Nephron progenitor cell (in vitro differentiated cells): ENCODE measurements at places on chromosomes 3 and 15.
A peak's percentile ranks its signal among the peaks of the same experiment; 100 is the strongest.

DNA sequence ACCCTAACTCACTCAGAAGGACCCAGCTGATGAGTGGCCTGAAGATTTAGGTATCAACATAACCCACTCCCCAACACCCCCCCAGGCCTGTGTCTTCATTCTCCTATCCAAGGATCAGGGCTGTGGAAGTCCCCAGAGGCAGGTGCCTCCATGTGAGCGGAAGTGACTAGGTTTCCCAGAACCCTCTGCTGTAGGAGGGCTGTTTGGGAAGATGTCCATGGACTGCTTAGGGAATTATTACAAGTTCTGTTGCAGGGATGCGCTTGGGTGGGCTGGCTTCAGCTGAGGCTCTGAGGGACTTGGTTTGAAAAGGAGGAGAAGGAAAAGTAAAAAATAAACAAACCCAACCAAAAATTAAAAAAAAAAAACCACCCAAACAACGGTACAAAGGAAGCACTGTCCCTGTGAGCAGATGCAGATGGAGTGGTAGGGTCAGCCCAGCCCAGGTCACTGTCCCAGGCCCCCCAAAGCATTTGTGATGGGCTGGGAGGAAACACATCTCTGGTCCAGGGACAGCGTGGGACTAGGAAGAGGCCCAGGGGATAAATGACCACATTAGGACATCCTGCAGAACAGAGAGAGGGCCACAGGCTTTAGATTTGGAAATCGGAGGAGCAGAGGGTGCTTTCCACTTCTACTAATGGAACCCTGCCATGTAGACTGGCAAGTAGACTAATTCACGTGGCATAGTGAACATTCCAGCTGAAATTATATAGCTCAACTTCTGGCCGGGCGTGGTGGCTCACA is 12.2 kb upstream of the APOD start:
- no peak for DNase-seq

DNA sequence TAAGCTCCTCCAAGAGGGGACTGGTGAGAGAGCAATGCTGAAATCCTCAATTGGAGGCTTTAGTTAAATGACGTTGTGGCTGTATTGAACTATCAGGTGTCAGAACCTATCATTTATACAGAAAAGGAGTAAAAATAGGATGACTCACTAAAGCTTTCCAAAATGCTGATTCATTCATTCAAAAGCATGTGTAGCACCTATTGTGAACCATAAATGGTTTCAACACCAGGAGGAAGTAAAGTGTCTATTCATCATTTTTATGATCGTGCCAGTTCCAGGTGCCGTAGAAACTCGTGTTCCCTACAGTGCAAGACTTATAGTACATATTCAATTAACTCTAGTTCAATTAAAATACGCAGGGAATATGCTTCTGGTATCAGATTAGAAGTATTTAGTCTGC is 66.5 kb upstream of the ARRDC4 start:
- DNase-seq = no peak

- no peak for DNase-seq
Observed at GRCh38 chr3:186003610-186004009, 65.8 kb upstream of the TRA2B start.

DNA sequence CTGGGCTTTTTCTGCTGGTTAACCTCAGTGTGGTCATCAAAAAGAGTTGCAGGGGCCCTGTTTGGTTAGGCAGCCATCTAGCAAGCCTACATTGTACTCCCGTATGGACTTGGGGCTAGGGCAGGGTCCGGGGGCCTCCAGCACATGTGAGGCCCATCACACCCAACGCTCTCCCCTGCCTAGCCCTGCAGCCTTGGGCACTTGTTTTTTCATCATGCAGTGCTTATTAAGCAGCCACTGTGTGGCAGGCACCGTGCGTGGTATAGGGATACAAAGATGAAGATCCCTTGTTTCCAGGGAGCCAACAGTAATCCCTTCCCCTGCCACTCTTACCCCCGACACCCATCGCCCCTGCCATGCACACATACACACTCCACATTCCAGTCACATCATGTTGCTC is 14.2 kb downstream of the MRAS start:
- DNase-seq = no peak

GRCh38 chr3:71528816-71529215 is 54.7 kb downstream of the FOXP1 start:
- DNase-seq = no peak

- no peak for DNase-seq
Observed at GRCh38 chr3:142046320-142047020, 102.9 kb downstream of the TFDP2 start.

- DNase-seq = no peak
Observed at GRCh38 chr3:18349197-18349798, 75.8 kb downstream of the SATB1 start.

DNA sequence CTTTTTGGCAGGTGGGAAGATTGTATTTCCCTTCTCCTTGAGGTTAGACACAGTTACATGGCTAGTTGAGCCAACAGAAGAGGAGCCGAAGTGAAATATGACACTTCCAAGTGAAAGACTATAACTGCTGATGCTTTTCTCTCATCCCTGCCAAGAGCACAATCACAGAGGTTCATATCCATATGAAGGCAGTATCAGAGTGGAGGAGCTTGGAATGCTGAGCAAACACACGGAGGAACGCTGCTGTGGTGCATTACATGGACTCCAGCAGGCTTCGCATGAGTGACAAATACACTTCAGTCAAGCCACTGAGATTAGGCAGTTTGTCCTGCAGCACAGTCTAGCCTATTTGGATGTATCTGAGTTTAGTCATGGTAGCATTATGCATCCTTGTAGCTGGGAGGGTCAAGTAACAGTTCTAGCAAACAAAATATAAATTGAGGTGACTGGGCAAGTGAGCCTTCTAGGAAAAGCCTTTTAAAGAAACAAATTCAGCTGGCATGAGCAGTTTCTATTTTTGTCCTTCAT is 5.4 kb downstream of the IQCF6 start:
- no peak for DNase-seq

- peak; percentile 55 for DNase-seq
Observed at GRCh38 chr15:41417418-41418195, 712 bp downstream of the RTF1 start.

DNA sequence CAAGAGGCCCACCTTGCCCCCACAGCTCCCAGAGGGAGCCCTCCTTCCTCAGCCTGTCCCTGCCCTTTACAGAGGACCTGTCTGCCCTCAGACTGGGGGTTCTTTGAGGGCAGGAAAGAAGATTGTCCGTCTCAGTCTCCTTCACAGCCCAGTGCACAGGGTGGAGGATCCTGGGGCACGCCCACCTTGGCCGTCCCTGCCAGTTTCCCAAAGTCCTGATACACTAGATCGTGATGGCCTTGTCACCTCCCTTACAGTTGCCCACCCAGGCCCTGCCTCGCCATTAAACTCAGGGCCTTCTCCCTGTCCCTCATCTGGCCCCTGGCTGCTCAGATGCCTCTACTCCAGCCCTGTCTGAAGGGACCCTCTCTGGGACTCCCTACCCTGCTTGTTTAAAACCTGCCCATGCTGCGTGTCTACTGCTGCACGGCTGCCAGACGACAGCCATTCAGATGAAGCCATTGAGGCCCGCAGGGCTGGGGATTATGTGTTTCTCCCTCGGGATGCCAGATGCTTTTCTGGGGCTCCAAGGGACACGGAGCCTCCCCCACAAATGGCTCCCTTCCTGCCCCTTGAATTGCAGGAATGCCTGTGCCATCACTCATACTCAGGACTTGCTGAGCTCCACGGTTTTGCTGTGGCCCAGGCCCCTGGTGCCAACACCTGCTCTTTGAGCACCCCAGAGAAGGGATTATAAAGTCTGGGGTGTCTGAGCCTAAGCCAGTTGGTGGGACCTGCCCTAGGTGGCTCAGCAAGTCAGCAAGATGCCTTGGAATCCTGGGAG is 27.8 kb downstream of the ACSBG1 start:
- no peak for DNase-seq

DNA sequence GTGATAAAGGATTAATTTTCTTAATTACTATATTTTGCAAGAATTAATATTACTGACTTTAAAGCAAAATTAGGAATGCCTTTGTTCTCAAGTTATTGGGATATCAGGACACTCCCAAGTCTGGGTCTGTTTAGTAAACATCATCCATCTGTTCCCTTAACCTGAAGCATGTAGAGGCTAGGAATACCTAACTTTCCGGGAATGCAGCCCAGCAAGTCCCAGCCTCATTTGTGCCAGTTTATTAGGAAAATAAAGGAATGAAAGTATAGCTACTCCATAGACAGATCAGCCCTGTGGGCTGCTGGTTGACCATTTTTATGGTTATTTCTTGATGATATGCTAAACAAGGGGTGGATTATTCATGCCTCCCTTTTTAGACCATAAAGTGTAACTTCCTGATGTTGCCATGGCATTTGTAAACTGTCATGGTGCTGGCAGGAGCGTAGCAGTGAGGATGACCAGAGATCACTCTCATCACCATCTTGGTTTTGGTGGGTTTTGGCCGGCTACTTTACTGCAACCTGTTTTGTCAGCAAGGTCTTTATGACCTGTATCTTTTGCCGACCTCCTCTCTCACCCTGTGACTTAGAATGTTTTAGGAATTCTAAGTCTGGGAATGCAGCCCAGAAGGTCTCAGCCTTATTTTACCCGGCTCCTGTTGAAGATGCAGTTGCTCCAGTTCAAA is 540.2 kb downstream of the NAALADL2 start:
- DNase-seq = no peak

GRCh38 chr3:42349765-42350594 is 60.4 kb downstream of the LYZL4 start:
- no peak for DNase-seq
